HFFc6 (cell line): ENCODE measurements at places on chromosomes 6 and 20.

DNA sequence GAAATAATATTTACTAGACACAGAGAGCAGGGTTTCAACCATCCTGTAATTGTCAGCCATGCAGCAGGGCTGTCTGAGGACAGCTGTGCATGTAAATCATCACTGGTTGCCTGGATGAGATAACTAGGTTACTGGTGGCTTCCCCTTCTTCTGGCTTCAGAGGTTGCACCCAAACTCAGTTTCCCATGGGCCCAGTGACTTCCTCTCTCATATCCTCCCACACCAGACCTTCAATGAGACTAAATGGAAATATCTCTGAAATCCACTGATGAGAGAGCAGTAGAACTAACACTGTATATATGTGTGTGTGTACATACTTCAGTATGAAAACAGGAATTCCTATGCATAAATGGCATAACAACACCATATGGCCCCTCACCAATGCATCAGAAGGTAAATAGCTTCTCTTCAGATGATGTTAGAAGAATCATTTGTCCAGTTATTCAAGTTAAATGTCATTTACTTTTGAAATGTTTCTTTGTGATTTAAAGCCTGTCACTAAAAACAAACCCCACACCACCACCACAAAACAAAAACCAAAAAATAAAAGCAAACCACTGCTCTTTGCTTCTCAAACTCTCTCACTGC, 51.0 kb upstream of the IL20RA start:
- DNase-seq, result no peak
- no peaks in the 10 kb centered on the region for H3K36me3 ChIP-seq
- H3K4me1 ChIP-seq, result no peaks in the 10 kb centered on the region

DNA sequence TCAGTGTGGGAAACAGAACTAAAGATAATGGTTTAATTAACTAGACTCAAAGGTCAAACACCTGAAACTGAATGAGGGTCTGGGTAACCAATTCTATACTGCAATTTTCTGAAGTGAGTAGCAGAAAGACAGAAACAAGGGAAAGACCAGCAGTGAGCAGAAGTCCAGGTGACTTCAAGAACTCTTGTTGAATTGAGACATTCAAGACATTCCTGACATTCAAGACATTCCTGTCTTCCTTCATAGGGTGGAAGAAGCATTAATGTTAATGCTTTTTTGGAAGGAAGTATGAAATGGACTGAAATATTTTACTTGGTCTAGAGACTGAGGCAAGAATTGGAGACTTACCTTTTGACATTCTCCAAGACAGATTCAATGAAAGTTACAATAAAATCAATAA, 529.9 kb upstream of the MMS22L start:
- no peaks in the 10 kb centered on the region for H3K4me1 ChIP-seq
- H3K4me3 ChIP-seq, result no peak overlapping the region
- no peak overlapping the region for H3K27ac ChIP-seq
- no peak for DNase-seq

GRCh38 chr20:47358672-47359529, 2.4 kb upstream of the ZMYND8 start:
- H3K27me3 ChIP-seq, result no peaks in the 10 kb centered on the region; the same call in 1 of the 2 replicates
- no peaks in the 10 kb centered on the region for H3K36me3 ChIP-seq
- peak; percentile 89 for DNase-seq
- peak overlapping the region; percentile 73 for H3K4me3 ChIP-seq
- H3K4me1 ChIP-seq, result peaks cover 6% of the 10 kb centered on the region

DNA sequence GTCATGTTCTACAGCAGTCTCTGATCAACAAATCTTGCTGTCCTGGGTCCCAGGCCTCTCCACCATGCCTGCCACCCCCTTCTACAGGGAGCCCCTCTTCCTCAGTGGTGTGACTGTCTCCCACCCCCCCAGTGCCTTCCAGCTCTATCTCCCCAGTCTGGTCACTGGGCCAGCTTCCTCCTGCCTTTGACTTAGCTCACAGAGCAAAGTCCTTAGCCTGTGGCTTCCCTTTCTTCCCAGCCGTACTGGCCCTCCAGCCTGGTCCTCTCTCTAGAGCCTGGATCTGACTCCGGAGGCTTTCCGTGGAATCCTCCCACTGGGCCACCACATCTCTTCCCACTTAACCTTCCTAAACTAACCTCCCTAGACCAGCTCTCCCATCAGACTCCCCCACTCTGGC, 17.0 kb downstream of the MAPK13 start:
- DNase-seq, result no peak
- H3K36me3 ChIP-seq, result no peaks in the 10 kb centered on the region; the same call in 1 of the 2 replicates
- H3K4me1 ChIP-seq, result no peaks in the 10 kb centered on the region
- H3K4me3 ChIP-seq, result no peak overlapping the region
- no peak overlapping the region for H3K27ac ChIP-seq

DNA sequence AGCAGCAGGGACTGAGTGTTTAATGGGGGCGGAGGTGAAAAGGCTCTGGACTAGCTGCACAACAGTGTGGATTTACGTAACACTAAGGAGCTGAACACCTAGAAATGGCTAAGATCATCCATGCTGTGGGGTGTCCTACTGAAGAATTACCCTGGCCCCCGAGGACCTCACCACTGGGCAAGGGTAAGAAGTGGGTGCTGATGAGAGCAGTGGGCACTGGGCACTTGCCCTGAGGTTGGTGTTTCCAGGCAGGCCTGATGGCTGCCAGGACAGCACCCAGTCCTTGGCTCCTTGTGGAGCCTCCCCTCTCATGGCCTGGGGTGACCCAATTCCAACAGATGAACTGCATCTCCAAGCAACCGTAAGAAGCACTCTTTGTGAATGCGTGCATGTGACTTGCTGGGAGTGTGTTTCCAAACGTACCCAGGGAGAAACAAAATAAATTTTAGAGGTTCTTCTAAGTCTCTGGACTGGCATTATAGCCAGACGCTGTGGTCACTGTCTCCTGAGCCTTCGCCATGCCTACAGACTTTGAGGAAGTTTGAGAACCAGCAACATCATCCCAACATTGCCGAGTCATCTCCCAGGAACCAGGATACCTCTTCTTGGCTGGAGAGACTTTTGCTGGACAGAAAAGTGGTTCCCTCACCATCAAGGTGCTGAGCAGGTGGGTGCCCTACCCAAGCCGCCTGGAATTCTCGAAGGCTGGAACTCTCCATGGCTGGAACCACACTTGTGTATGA, 245.9 kb downstream of the ERMARD start:
- no peaks in the 10 kb centered on the region; the same call in none of the 2 replicates for H3K27me3 ChIP-seq
- H3K27ac ChIP-seq, result no peak overlapping the region
- H3K4me1 ChIP-seq, result no peaks in the 10 kb centered on the region
- no peak for DNase-seq
- no peak overlapping the region for H3K4me3 ChIP-seq
- H3K36me3 ChIP-seq, result peaks cover 4% of the 10 kb centered on the region; the same call in 1 of the 2 replicates

DNA sequence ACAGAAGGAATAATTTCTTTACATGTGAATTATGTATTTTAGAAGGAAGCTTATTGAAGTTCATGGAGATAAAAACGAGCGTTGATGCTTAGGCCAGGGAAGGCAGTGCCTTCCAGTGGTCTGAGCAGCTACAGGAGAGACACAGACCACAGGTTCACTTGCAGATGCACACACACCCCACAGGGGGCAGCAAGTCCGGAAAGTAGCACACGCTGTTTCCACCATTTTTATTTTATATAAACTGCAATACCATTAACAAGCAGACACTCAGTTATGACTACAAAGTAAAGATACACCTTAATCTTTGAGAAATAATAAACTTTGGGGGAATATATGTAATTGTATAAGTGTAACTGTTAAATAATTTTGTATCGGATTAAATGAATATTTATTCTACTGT, 13.5 kb upstream of the DACT2 start:
- H3K4me1 ChIP-seq, result no peaks in the 10 kb centered on the region
- no peak overlapping the region for H3K4me3 ChIP-seq
- H3K27ac ChIP-seq, result no peak overlapping the region
- DNase-seq, result no peak

- H3K36me3 ChIP-seq, result no peaks in the 10 kb centered on the region
- H3K27me3 ChIP-seq, result no peaks in the 10 kb centered on the region
- no peak overlapping the region for H3K27ac ChIP-seq
- H3K4me1 ChIP-seq, result no peaks in the 10 kb centered on the region
- DNase-seq, result no peak
- no peak overlapping the region for H3K4me3 ChIP-seq
Measured at GRCh38 chr6:123316733-123317323, 319.9 kb downstream of the TRDN start.

GRCh38 chr6:166901626-166902025, 54.7 kb downstream of the RNASET2 start:
- no peak overlapping the region for H3K4me3 ChIP-seq
- no peaks in the 10 kb centered on the region for H3K4me1 ChIP-seq
- peaks cover 32% of the 10 kb centered on the region for H3K36me3 ChIP-seq
- H3K27ac ChIP-seq, result no peak overlapping the region
- peaks cover 2% of the 10 kb centered on the region; the same call in 1 of the 2 replicates for H3K27me3 ChIP-seq

DNA sequence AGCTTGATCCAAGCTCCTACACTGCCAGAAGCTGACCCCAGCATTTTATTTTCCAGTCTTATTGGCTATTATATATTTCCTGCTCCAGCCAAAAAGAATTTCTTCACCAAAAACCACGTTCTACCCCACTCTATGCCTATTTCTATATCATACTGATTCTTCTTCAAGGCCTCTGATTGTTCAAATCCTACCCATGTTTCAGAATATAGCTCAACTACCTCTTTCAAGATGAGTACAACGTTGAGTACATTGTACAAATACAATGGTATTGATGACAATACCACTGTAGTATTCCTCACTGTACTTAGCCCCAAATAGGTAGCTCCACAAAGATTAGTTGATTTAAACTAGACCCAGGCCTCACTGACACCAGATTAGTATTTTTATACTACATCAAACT, 31.0 kb downstream of the ASCC3 start:
- no peak overlapping the region for H3K27ac ChIP-seq
- peaks cover 16% of the 10 kb centered on the region for H3K4me1 ChIP-seq
- H3K4me3 ChIP-seq, result no peak overlapping the region
- H3K27me3 ChIP-seq, result no peaks in the 10 kb centered on the region
- peaks cover 30% of the 10 kb centered on the region for H3K36me3 ChIP-seq

DNA sequence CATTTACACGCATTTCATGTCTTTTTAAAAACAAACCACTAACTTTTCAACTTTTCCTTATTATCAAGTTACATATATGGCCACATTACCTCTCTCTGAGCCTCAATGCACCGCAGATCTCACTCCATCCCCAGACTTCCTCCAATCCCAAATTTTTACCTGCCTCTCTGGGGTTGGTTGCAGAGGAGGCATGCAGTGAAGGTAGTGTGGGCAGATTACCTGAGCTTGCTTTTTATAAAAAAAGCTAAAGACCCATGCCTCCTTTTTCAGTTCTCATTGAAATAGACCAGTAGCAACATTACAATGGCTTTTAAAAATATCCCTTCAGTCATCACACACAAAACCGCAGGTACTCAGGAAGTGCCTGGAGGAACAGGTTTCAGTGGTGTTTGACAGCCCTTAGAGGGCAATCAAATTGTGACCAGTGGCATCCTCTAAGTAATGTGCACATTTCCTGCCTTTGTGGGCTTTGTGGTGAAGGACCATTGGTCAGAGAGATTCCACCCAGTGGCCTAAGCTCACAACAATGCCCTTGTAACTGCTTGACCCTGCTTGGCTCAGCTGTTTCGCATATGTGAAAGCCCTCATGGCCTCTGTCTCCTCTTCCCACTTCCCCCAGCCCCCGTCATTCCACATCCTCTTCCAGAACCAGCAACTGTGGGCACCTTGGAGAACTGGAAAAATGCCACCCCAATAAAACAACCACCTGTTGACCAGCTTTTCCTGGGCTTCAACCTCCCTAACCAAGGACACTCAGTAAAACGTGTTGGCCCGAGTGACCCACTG, 30.2 kb upstream of the IL17A start:
- peaks cover 25% of the 10 kb centered on the region for H3K4me1 ChIP-seq
- peaks cover under 1% of the 10 kb centered on the region for H3K27me3 ChIP-seq
- no peak overlapping the region for H3K4me3 ChIP-seq

- H3K4me1 ChIP-seq, result no peaks in the 10 kb centered on the region
- H3K27me3 ChIP-seq, result peaks cover 36% of the 10 kb centered on the region
- no peaks in the 10 kb centered on the region for H3K36me3 ChIP-seq
- no peak overlapping the region for H3K27ac ChIP-seq
- H3K4me3 ChIP-seq, result no peak overlapping the region
Measured at GRCh38 chr6:34027445-34027936, 118.4 kb downstream of the GRM4 start.

- H3K4me3 ChIP-seq, result peak overlapping the region; percentile 1; the same call in 1 of the 2 replicates
- no peaks in the 10 kb centered on the region for H3K27me3 ChIP-seq
- peaks cover 16% of the 10 kb centered on the region for H3K4me1 ChIP-seq
- no peaks in the 10 kb centered on the region for H3K36me3 ChIP-seq
Measured at GRCh38 chr6:153084393-153084792, 46.7 kb downstream of the RGS17 start.

- H3K27ac ChIP-seq, result no peak overlapping the region
- H3K36me3 ChIP-seq, result no peaks in the 10 kb centered on the region
- H3K27me3 ChIP-seq, result no peaks in the 10 kb centered on the region
- no peaks in the 10 kb centered on the region for H3K4me1 ChIP-seq
- peak overlapping the region; percentile 61; the same call in 1 of the 2 replicates for H3K4me3 ChIP-seq
- no peak for DNase-seq
Measured at GRCh38 chr20:15986690-15987089, 586.6 kb downstream of the KIF16B start.

- no peaks in the 10 kb centered on the region for H3K36me3 ChIP-seq
- peaks cover 15% of the 10 kb centered on the region for H3K27me3 ChIP-seq
- no peaks in the 10 kb centered on the region for H3K4me1 ChIP-seq
- no peak for DNase-seq
- H3K4me3 ChIP-seq, result no peak overlapping the region
- H3K27ac ChIP-seq, result no peak overlapping the region
Measured at GRCh38 chr6:110340392-110340965, 17.7 kb downstream of the METTL24 start.

DNA sequence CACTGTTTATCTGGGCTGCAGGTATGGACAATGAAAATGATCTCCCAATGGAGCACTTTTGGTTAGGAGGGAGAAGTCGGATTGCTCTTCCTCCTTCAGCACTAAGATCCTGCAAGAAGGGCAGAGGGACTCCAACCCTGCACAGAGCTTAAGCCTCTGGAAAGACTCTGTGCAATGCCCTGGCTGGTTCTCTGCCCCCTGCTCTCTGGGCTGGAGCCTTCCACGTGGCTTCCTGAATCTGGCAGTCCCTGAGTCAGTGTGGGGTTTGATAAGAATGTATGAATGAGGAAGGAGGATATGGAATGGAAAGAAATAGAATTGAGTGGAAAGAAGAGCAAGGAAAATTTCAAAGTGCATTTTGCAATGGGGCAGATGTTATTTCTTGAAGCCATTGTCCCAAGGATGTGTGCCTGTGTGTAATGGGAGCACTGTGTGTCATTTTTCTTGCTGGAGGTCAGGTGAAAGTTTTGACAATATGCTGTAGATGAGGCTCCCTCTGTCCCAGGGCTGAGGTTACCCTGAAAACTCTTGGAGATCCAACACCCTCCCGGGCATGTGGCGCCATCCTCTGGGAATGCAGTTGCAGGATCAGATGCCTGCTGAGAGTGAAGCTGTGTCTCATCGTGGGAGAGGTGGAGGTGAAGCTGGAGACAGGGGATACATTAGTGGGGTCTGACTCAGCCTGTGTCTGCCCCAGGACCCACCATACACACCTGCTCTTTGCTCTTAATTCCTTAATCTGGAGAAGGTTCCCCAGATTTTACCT, 16.3 kb upstream of the CST9L start:
- DNase-seq, result no peak
- H3K4me3 ChIP-seq, result no peak overlapping the region
- no peaks in the 10 kb centered on the region for H3K36me3 ChIP-seq
